ENCODE measurements at places on chromosomes 4 and X. TPM values are rescaled to one million over a fixed set of nuclear protein-coding genes. Genes with fewer than 3 reads are reported as not detected.

The MEPE gene
- not detected for total RNA-seq

The RPS6KA6 gene
- total RNA-seq = 1.4 TPM

The TMEM185A gene
- total RNA-seq = 37.2 TPM

The DCAF4L1 gene
- not detected for total RNA-seq

The MAGEB2 gene
- total RNA-seq = not detected

The HTR2C gene
- total RNA-seq = 0.12 TPM

The CLDN34 gene
- total RNA-seq = not detected

The NUDT9 gene
- 17.6 TPM for total RNA-seq

The OCIAD1 gene
- total RNA-seq = 101 TPM

The P2RY4 gene
- total RNA-seq = not detected

The RELL1 gene
- 33.9 TPM for total RNA-seq

Measured in right atrium auricular region (tissue), 2 donors.